Astrocyte (in vitro differentiated cells and primary cell): ENCODE measurements at places on chromosomes 2 and 18.

DNA sequence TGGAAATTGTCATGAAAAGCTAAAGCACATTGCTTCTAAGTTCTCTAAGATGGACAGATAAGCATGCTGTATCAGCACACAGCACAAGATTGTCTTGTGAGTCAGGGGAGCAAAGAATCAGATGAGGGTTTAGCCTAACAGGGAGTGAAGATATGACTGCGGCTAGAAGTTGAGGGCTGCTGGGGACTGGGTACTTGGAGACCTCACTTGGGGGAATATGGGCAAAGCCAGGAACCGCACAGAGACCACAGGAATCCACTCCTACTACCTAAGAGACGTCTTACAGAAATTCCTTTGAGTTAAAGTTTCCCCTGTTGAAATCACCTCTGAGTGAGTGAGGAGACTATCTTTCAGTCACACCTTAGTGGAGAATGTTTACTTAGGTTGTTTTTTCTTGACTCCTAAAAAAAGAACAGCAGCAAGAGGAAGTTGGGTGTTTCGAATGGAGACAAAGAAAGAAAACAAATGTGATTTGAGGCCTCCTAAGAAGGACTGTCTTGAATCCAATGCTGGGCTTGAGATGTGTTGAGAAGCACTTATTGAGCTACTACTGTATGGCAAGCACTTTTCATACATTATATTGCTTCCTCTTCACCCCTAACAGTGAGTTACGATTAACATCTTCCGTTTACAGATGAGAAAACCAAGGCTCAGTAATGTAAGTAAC, 100.7 kb downstream of the ANKRD44 start:
- H3K27ac ChIP-seq = no peak overlapping the region
- H3K36me3 ChIP-seq = no peaks in the 10 kb centered on the region
- H3K4me3 ChIP-seq = no peak overlapping the region

GRCh38 chr18:6571239-6571602, 156.5 kb upstream of the L3MBTL4 start:
- no peak overlapping the region for H3K4me3 ChIP-seq
- no peak for DNase-seq
- peaks cover 3% of the 10 kb centered on the region for H3K27me3 ChIP-seq
- H3K27ac ChIP-seq = no peak overlapping the region

DNA sequence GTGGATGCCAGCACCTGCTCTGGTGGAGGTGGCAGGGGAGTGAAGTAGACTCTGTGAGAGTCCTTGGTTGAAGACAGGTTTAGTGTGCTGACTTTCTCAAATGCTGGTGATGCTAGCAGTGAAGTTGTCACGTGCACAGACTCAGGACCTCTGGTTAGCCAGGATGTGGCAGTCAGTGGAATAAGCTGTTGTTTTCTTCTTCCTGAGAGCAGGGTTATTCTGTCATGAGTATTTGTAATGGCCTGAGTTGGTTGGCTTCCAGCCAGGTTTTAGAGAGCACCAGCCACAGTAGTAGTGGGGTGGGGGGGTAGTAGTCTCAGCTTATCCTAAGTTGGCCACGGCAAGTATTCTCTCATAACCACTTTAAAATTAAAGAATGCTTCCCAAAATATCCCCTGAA, 238.5 kb upstream of the FBXO11 start:
- no peaks in the 10 kb centered on the region for H3K27me3 ChIP-seq
- no peaks in the 10 kb centered on the region for H3K4me1 ChIP-seq
- no peaks in the 10 kb centered on the region for H3K36me3 ChIP-seq

DNA sequence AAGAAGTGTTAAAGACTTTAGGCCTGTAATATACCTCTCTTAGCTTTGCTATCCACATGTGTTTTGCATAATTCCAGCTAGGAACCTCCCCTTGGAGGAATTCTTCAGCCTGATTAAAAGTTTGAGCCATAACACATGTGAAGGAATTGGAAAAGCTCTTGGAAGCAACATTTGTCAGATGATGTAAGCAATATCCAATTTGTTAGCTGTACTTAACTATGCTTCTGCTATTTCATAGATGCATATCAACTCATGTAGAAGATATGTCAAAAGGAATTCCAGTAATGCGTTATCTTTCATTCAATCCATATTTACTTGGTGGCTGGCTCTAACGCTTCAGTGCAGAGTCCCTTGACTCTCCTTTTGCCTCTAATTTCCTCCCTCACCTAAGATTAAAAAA, 46.2 kb downstream of the PKP4 start:
- no peaks in the 10 kb centered on the region for H3K36me3 ChIP-seq
- H3K27me3 ChIP-seq = no peaks in the 10 kb centered on the region
- H3K27ac ChIP-seq = peak overlapping the region; percentile 48
- H3K4me3 ChIP-seq = no peak overlapping the region
- H3K4me1 ChIP-seq = peaks cover 11% of the 10 kb centered on the region
- peak; percentile 93 for DNase-seq

- no peak overlapping the region for H3K27ac ChIP-seq
- H3K27me3 ChIP-seq = no peaks in the 10 kb centered on the region
- peak; percentile 52 for DNase-seq
- no peaks in the 10 kb centered on the region for H3K36me3 ChIP-seq
Measured at GRCh38 chr2:112690853-112691401, 29.9 kb upstream of the NT5DC4 start.
